ENCODE measurements at places on chromosomes 3 and 15.

DNA sequence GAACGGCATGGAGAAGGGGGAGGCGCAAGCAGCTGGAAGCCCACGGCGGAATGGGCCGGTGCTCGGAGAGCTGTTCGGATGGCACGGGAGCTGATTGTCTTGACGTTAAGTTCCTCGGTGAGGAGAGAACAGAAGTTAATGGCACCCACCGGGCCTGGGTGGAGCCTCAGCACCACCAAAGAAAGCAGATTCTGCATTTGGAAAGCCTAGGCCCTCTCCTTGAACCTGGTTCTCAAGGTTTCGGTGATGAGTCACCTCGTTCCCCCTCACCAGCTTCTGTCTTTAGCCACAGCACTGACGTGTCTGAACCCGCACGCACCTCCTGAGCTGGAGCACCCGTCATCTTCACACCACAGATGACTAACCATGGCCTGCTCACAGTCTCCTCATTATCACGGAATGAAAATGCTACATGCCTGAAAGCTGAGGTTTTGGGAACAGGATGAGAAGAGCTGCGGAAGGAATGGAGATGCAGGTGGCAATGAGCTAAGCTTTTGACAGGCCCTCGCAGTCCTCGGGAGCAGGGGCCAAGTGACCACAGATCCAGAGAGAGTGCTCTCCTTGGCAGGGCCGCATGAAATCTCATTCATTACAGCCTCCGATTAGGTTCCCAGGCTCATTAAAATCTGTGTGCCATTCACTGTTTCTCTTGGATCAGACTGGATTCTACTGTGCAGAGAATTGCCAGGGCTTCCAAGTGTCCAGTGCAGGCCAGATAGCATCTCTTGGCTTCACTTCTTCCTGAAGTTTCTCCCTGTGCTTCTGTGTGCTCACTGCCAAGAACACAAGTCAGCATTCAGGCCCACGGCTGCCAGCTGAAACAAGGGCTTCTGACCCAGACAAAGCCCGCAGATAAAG lies 96.3 kb upstream of the DLG1 start:
- no peak overlapping the region for H3K4me3 ChIP-seq
- H3K27ac ChIP-seq, result peak overlapping the region; percentile 81
- H3K27me3 ChIP-seq, result no peaks in the 10 kb centered on the region
- H3K4me1 ChIP-seq, result peaks cover 7% of the 10 kb centered on the region
- H3K36me3 ChIP-seq, result no peaks in the 10 kb centered on the region
- no peak for DNase-seq

DNA sequence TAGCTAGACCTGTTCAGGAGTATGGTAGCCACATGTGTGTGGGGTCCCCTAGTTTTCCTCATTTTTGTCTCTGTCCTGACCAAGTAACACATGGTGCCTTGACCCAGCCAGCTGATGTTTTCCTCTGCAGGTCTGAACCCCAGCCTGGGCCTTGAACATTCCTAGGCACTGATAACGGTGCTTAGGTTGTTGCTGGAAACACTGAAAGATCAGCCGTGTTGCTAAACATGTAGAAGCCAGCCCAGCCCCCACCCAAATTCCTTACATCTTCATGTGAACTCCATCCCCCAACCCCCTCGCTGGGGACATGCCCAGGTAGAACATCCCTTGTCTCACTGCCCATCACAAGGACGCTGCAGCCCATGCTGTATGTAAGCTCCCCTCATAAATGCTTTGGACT lies 18.7 kb downstream of the RTP3 start:
- no peak for DNase-seq
- H3K36me3 ChIP-seq, result no peaks in the 10 kb centered on the region
- no peaks in the 10 kb centered on the region for H3K27me3 ChIP-seq
- H3K4me1 ChIP-seq, result no peaks in the 10 kb centered on the region
- H3K27ac ChIP-seq, result no peak overlapping the region

DNA sequence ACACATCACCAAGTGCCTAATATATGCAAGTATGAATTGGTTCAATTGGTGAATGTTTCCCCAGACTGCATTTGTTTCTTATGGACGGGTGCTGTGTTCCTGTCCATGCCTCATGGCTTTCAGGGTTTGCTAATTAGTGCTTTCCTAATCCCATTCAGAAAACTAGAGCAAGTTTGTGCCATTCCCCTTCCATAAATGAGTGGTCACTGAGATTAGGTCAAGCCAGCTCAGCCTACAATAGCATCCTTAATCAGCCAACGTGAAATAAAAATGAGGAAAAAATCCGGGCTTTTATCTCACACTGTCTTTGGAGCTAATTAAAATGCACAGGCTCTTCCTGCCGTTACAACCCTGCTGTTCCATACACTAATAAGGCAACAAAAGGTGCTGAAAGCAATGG lies 788.8 kb downstream of the ROBO1 start:
- H3K27ac ChIP-seq, result no peak overlapping the region
- no peaks in the 10 kb centered on the region for H3K36me3 ChIP-seq
- H3K4me3 ChIP-seq, result no peak overlapping the region

DNA sequence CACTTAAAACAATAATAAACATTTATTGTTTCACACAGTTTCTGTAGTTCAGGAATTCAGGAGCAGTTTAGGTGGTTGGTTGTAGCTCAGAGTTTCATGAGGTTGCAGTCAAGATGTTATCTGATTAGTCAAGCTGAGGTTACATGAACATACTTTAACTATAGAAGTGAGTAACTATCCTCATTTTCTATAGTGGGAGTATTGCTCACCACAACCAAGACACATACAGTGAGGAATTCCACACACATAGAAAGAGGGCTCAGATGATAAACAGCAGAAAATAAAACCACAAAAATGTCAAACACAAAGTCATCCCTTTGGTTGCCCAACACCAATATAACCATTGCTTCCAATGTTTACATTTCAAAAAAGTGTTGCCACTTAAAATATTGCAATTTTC lies 13.6 kb downstream of the SCN11A start:
- DNase-seq, result no peak
- H3K4me3 ChIP-seq, result no peak overlapping the region
- no peaks in the 10 kb centered on the region for H3K36me3 ChIP-seq

GRCh38 chr3:46025139-46025538 lies 2.1 kb downstream of the XCR1 start:
- no peak for DNase-seq
- no peaks in the 10 kb centered on the region for H3K4me1 ChIP-seq
